ENCODE measurements at places on chromosomes 1 and 21.

- DNase-seq: no peak
Measured at GRCh38 chr1:24756395-24756794, 11.1 kb downstream of the CLIC4 start.

- DNase-seq: peak; percentile 36
Measured at GRCh38 chr1:231091831-231092301, 51.8 kb upstream of the FAM89A start.

GRCh38 chr1:26003756-26004155 lies 5.9 kb upstream of the PAFAH2 start:
- no peak for DNase-seq

GRCh38 chr1:21759818-21760217 lies 23.1 kb downstream of the USP48 start:
- no peak for DNase-seq

GRCh38 chr1:152514715-152515433 lies 592 bp downstream of the CRCT1 start:
- no peak for DNase-seq

DNA sequence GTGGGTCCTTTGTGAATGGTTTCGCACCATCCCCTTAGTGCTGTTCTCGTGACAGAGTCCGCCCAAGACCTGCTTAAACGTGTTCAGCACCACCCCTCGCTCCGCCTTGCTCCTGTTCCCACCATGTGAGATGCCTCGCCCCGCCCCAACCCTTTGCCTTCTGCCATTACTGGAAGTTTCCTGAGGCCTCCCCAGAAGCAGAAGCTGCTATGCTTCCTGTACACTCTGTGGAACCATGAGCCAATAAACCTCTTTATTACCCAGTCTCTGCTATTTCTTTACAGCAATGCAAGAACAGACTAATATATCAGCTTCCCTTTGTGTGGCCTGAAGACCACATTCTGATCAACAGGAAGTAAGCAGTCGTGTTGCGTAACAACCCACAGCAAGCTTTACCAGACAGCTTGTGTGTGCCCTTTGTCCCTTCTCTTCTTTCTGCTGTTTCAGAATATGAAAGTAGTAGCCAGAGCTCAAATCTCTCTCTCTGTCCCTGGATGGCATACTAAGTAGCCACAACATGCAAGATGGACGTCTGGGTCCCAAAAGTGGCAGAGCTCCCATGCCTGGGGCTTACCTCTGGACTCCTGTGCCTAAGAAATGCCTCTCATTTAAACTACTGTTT lies 14.1 kb downstream of the HENMT1 start:
- peak; percentile 69 for DNase-seq

GRCh38 chr1:187051618-187052232 lies 223.0 kb downstream of the PLA2G4A start:
- DNase-seq: no peak

- DNase-seq: no peak
Measured at GRCh38 chr1:12032161-12032621, 12.9 kb downstream of the MIIP start.

DNA sequence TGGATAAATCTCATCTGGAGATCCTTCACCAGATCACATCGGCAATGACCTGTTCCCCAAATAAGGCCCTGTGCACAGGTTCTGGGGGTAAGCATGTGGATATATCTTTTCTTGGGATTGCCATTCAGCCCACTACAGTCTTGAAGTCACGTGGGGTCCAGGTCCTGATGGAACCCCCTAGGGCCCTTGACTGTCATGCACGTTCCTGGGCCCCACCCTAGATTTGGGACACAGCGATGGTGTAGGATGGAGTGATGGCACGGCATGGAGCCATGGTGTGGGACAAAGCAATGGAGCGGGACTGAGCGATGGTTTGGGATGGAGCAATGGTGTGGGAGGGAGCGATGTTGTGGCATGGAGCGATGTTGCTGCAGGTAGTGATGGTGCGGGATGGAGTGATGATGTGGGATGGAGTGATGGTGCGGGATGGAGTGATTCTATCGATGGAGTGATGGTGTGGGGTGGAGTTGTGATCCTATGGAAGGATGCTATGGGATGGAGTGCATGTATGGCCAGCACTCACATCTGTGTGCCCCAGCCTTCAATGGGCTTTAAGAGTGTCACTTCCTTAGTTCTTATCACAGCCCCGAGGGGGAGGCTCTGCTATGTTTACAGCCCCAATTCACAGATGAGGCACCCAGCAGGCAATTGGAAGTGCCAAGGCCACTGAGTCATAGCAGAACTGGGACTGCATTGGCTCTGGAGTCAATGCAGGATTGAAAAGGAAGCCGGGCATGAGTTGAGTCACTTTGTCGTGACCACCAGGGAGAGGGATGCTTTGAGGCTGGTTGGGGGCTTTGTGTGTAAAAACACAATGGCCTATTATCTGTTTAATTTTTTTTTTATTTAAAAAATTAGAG lies 97.0 kb upstream of the C1orf174 start:
- no peak for DNase-seq

DNA sequence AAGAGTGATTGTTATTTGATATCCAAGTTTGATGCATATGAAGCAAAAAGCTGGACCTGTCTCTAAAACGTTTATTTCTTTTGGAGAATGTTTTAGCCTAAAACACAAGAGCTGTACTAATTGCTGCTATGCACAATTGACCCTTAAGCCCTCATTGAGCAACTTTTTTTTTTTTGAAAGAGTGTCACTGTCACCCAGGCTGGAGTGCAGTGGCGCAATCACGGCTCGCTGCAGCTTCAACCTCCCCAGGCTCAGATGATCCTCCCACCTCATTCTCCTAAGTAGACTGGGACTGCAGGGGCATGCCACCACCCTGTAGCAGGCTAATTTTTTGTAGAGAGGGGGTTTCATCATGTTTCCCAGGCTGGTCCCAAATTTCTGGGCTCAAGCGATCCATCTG lies 129.1 kb downstream of the PIK3R3 start:
- DNase-seq: no peak

GRCh38 chr21:45406801-45407628 lies 2.0 kb downstream of the COL18A1 start:
- DNase-seq: peak; percentile 51

- DNase-seq: peak; percentile 5
Measured at GRCh38 chr21:45855248-45855811, 126.2 kb upstream of the COL6A1 start.

DNA sequence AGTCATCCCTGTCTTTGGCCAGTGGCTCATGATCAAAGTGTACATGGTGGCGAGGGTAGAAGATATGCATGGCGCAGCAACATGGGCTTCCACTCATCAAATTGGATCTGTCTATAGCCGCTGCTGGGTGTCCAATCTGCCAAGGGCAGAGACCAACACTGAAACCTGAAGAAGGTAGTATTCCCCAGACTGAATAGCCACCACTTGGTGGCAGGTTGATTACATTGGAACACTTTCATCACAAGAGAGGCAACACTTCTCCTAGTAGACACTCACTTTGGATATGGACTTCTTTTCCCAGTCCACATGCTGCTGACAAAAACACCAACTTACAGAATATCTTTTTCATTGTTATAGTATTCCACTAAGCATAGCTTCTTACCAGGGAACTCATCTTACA lies 22.4 kb upstream of the PPM1J start:
- DNase-seq: no peak

DNA sequence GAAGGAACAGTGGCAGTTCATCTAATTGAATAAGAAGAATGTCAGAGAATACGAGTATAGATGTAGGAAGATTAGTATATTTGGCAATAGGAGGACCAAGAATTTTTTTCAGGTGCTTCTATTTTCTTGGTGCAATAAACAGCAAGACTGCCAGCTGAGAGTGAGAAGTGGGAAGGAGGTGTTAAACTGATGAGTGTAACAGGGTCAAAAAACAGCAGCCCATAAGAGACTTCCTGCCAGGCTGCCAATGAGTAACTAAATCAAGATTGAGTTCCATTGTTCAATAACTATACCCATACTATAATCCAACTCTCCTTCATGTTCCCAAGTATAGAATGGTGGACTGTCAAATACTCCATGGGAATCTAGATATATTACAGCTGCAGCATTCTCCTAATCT lies 28.7 kb downstream of the LYST start:
- no peak for DNase-seq

GRCh38 chr1:59340411-59341307 lies 43.8 kb downstream of the FGGY start:
- DNase-seq: no peak

DNA sequence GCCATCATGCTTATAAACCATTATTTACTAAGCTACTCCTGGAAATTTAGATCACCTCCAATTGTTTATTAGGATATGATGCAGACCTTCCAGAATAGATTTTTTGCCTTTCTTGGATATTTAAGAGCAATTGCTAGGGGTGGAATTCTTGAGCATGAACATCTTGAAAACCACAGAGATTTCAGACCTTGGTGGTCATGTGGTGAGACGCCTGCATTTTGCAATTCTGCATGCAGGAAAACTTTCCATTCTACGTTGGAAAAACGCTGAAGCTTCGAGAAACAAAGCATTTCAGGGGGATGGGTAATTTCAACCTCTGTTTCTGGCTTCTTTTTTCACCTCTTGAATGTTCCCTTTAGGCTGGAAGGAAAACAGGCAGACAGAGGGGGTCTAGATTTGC lies 596.3 kb downstream of the KIF26B start:
- no peak for DNase-seq

GRCh38 chr21:21559285-21560045 lies 561.3 kb downstream of the NCAM2 start:
- DNase-seq: no peak

DNA sequence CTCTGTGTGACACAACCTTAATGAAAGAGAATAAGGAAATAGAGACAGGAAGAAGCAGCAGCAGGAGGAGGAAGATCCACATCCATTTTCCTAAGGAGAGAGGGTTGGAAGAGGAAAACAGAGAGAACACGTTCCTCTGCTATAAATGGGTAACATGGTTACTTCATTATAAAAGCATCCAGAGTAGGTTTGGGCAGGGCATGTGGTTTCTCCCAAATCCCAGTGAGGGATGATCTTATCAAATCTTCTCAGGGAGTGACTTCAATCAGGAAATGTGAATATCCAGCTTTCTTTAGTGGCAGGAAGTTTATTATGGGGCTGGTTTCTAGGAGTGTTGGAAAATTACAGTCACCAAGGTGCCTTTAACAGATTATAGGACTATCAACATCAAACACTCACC lies 11.1 kb downstream of the CYP2J2 start:
- DNase-seq: no peak

GRCh38 chr1:2212274-2212531 lies 15.9 kb upstream of the SKI start:
- no peak for DNase-seq

DNA sequence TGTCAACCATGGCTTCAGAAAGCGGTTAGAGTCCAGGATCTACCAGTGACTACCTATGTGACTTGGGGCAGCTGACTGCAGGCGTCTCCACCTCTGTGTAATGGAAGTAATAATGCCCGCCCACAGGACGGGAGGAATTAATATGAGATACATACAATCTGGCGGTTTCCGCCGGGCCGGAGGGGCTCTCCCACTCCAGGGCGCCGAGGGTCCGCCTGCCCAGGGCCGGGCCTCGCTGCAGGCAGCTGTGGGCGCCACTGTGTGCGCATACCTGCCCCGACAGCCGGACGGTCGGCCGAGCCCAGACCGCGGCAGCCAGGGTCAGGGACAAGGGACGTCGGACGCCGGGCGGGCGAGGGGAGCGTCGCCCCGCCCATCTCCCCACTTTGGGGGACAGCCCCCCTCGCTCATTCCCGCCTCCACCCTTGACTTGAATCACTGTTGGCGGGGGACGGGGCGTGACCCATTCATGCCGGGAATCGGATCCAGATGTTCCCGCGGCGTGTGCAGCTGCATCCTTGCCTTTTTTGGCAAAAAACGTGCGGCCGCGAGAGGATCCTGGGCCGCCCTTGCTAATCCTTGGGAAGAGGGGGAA lies 6.0 kb upstream of the SF3A3 start:
- peak; percentile 97 for DNase-seq

GRCh38 chr1:11388617-11389016 lies 90.3 kb upstream of the DISP3 start:
- no peak for DNase-seq

DNA sequence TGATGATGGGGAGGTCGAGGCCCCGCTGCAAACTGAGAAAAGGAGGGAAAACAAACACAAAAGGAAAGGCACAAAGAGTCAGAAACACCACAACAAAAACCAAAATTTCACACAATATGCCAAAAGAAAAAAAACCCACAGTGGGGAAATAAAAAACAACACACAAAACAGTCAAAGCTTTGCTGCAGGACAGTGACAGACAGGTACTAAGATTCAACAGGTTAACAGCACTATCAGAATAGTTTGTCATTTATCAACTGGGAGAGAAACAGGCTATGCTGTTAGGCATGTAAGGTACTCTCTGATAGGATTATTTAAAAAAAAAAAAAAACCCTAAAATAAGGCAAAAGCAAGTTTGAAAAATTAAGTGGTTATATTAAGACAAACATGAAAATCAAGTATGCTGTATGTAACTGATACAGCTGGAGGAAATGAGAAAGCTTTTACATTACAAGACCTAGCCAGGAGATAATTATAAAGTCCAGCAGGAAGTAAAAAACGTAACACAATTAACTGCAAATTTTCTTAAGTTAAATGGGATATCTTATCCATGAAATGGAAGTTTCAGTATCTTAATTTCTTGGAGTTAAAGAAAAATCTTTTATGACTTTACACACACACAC lies 179.0 kb downstream of the EIF4G3 start:
- DNase-seq: no peak

DNA sequence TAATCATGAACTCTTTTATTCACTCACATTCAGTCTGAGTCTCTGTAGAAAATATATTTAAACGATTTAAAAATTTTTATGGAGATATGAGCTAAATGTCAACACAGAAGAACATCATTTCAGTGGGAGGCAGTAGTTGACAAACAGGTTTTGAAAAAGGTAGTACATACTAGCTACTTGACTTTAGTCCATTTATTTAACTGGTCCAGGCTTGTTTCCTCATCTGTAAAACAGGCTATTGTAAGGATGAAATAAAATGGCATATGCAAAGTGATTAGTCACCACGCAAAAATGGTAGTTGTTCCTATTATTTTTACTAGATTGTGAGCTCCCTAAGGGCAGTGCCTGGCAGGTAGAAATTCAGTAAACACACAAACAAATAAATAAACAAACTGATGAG lies 75.2 kb downstream of the NTPCR start:
- no peak for DNase-seq

DNA sequence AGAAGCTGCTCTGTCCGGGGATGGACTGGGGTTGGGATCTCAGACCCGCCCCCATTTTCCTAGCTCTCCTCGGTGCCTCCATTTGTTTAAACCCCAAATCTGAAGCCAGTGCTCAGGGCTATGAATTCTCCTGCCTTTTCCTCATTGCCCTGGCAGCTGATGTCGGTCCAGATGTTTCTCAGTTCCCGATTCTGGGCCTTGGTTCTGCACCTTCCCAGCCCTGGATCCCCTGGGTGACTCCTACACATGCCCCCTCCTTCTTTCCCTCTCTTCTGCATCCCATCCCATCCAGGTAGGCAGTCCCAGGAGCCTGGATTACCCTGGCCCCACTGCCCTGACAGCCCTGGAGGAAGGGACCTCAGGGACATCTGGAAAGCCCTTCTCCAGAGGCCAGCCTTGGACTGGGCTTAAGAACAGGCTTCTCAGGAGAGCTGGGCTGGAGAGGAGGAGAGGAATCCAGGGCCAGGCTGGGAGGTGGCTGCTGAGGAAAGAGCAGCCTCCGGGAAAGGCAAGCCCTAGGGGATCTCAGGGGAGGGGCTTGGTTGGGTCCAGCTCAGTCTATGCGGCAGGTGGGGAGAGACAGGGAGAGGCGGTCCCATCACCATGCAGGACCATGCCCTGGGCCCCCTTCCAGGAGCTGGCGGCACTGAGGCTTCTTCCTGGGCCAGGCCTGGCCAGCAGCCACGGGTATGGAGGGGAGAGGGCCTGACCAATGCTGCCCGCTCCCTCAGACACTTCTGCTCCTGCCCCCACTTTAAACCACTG lies 6.8 kb upstream of the EPS8L3 start:
- DNase-seq: peak; percentile 69
